NCI-H2029 (cell line): ENCODE measurements at places on chromosomes 4 and X.
A peak's percentile ranks its signal among the peaks of the same experiment; 100 is the strongest.

GRCh38 chr4:53040459-53040815, 178.3 kb downstream of the RASL11B start:
- DNase-seq, result no peak

DNA sequence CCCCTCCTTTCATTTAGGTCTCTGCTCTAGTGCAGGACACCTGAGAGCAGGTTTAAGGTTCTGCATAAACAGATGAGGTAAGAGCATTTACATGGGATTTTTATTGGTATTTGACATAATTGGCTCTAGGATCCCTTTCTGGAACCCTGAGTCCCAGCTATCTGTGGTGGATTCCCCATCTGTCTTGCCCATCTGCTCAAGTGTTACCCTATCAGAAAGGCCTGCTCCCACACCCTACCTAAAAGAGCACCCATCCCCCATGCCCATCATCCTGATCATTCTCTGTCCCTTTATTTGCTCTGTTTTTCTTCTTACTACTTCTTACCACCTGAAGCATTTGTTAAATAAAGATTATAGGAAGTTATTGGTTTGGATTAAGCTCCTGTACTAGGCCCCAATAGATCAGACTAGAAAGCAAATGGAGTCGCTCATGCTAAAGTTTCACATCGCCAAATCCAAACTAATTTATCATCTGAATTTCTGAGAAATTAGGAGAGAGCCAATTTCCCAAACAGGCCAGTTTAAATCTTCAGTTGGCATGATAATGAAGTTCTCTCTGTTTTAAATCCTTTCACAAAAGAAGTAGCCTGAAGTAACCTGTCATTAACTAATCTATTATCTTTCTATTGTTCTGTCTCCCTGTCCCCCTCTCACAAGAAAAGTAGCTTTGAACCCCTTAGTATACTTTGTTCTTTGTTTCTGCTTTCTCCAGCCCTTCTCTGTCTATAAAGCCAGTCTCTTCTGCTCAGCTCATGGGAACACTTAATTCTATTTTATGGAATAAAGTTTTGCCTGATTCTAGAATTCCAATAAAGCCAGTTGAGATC, 178.6 kb downstream of the ZNF674 start:
- peak; percentile 9 for DNase-seq

- no peak for DNase-seq
These were observed 132.6 kb downstream of the TBL1X start for GRCh38 chrX:9597361-9598035.

GRCh38 chrX:9988762-9989161, 21.6 kb downstream of the CLDN34 start:
- DNase-seq, result no peak

- no peak for DNase-seq
These were observed 342.3 kb downstream of the ZNF674 start for GRCh38 chrX:46202733-46203514.

DNA sequence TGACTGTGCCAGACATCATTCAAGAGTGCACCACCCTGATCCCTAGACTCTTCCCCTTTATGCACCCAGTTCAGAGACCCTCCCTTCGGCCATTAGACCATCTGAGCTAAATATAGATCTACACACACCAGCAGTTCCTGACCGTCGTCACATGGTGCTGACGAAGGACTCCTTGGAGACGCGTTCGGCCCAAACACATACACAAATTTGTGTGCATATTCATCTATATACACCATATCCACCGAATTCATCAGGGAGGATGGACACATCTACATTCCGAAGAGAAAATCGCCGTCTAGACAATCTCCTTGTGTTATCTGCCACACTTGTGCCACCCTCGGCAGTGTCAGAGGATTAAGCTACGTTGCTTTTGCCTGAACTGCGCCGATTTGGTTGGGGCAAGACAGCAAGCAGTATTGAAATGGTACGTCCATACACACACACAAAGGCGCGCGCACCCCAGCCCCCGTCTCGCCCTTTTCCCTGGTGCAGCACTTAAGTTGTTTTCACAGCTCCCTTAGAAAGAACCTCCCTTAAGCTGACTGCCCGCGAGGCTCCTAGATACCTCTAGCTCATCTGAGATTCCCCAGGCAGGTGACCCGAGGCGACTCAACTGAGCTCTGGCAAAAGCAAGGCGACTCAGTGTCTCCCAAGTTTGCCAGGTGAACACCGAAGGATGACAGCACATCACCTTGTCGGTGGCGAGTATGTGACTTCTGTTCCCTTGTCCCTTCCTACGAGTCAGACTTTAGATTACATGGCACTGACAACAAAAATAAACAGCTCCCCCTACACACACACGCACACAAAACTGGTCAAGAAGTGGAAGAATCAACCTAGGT, 1.0 kb downstream of the RASGEF1B start:
- peak; percentile 35 for DNase-seq

- no peak for DNase-seq
These were observed 6.3 kb upstream of the TRPC5OS start for GRCh38 chrX:111869639-111870034.

GRCh38 chr4:81166458-81167160, 48.4 kb downstream of the PRKG2 start:
- DNase-seq, result no peak

GRCh38 chr4:173273941-173274340, 60.2 kb downstream of the HMGB2 start:
- DNase-seq, result no peak

- DNase-seq, result no peak
These were observed 160.4 kb upstream of the TET2 start for GRCh38 chr4:104986306-104986705.

DNA sequence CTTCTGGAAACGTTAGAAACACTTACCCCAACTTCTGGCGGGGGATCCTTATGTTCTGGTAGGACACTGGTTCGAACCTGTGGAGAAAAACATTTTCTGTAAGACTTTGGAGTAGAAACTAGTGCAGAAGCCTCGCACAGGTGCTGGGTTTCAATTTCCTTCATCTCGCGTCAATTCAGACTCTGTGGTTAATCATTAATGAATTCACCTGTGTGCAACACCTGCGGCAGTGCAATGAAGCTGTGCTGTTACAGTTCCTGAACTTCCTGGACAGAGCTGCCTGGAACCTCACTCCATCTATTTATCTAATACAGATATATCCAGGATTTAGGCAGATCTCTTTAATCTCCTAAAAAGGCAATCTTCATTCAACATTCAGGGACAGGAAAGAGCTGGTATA, 531.4 kb downstream of the INPP4B start:
- no peak for DNase-seq

DNA sequence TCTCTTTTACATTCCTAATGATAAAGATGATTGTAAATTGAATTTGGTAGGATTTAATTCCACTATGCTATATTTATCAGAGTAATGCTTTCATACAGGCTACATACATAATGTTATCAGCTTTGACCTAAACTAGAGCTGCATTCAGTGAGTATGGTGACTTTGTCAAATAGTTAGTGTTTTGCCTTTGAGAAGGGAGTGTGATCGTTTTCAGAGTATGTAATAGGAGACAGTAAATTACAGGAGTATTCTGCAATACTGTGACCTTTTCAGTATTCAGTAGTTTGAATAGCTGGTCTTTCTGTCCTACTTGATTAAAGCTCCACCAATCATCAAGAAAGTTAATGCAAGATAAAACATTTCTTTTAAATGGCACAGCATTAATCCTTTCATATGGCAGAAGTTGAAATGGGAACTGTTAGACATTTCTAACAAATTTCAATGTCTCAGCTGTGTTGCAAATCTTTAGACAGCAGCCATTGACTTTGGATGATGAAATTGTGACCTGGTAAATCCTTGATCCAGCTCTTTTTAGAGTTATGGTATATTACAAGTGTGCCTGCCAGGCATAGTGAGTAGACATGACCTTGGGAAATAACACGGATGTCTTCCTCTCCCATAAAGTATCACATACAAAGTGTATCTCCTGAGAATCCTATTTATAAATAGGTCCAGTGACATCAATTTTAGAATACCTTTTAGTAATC, 455.3 kb downstream of the KCTD8 start:
- no peak for DNase-seq

- no peak for DNase-seq
These were observed 258.1 kb upstream of the GK2 start for GRCh38 chr4:79666112-79666511.

DNA sequence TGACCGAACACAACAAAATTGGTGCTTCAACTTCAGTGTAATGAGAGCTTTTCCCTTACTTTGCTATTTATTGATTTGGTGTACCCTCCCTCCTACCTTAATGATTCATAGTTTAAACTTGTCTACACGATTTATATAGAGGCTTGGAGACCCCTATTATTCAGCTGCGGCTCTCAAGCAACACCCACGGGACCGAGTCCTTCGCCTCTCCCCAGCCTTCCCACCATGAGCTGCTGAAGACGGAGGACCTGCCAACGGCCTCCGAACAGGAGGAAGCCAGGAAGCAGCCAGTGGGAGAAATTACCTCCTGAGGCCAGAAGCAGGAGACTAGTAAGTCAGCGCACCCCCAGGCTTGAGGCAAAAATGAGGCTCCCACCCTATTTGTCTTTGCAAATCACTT, 78.7 kb downstream of the DCTD start:
- no peak for DNase-seq

DNA sequence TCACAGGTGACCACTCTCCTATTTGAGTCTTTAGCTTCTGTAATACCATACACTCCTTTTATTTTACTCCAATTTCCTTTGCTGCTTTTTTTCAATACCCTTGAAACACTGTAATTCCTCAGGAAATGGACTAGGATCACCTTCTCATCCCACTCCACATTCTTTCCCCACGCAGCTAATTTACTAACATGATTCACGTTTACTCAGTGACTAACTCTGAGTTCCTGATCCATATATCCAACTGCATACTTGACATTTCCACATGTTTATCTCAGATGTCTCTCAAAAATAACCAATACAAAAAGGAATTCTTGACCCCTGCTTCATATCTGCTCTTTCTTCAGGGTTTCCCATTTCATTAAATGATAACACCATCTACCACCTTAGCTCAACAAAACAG, 19.9 kb downstream of the RPS6KA6 start:
- DNase-seq, result no peak

- no peak for DNase-seq
These were observed 740.1 kb upstream of the PITX2 start for GRCh38 chr4:111362941-111363361.

DNA sequence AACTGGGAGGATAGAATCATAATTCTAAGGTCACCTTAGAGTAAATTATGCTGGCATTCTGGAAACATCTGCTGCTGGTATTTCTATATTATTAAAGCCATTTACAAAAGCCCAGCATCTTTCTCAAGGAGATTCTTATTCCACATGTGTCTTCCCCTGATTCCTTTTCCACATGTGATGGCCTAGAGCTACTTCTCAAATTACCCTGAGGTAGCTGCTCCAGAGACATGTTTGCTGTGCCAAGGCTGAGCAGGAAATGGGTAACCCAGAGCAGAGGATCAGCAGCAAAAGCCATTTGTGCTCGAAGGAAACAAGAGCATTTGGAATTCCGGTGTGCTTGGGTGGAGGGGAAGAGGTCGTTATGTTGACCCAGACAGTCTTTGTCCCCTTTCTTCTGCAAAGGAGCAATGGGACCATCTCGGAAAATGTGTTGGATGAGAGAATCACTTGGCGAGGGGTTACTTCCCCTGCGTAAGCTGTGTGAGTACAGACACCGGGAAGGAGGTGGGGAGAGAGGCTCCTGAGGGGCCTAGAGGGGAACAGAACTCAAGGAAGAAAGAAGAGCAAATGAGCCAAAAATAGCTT, 24.6 kb downstream of the TSC22D3 start:
- no peak for DNase-seq

DNA sequence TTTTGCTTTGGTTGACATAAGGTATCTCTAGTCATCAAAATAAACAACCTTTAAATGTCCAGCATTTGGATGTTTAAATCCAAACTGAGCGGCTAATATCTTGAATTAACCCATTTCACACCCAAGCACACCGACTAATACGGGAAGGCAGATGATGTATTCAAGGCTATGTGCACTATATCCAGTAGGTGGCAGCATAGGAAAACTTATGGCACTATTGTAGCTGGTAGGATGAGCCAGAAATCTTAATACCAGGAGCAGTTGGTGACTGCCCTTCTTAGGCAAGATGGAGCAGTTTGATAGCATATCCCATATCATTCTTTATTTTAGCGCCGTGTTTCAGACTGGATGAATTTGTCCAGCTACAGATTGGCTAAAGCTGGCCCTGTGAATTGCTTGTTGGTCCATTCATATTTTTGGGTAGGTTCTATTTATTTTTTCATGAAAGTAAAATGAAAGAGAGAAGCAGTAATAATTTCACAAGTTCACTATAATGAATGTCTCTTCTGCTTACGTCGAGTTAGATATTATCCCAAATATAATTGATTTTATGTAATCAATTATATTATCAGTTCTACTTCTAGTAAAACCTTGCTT, 24.4 kb downstream of the UCHL1 start:
- DNase-seq, result peak; percentile 73

GRCh38 chrX:9662148-9662547, 103.5 kb downstream of the GPR143 start:
- DNase-seq, result no peak

DNA sequence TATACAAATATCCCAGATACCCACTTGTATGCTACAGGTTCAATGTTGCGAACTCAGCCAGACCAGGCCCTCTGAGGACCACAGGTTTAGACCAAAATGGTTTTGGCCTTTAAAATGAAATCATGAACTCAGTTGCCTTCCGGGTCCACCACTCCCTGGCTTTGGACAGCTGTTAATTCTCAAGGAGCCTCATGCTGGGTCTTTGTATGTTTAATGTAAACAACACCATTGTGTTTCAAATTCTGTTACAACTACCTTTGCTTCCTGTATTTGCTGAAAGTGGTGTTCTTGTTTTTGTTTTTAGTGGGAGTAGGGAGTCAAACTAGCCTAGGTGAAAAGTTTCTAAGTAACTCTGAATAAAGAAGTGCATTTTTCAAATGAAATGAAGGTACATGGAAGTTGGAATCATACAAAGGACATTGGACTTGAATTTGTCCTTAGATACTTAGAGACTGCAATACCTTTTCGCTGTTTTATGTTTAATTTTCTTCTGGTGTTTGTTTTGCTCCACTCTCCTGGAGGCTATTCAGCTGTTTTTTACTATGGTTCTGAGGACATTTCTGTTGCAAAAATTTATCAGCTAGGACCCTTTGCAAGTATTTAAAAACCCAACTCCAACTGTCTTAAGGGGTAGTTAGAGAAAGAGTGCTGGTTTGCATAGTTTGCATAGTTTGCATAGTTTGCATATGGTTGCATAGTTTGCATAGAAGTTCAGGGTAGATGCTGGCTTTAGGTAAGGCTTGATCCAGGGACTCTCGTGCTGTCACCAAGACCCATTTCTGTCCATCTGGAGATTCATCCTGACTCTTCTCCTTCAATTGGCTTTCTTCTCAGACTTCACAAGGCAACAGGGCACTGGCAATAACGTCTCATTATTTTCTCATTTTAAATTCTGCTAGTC, 70.1 kb downstream of the MID1IP1 start:
- DNase-seq, result no peak

DNA sequence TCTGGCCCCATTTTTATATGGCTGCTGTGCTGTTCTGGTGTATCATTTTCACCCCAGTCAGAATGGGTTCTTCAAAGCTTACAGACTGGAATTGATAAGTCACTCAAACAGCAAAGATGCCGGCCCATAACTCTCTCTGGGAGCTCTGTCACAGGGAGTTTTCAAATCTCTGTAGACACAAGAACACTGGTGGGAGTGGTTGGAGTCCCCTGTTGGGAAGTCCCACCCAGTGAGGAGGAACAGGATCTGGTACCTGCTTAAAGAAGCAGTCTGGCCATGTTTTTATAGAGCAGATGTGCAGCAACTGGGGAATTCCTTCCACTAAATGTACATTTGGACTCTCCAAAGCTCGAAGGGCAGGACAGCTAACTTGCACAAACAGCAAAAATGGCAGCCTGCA, 69.3 kb upstream of the UGT2B7 start:
- no peak for DNase-seq
